Inflammatory macrophage treated with lipopolysaccharide for 1 hour (primary cell): ENCODE measurements at places on chromosomes 12 and 14.
A peak's percentile ranks its signal among the peaks of the same experiment; 100 is the strongest.

- no peak for DNase-seq
Measured at GRCh38 chr14:67971627-67972625, 152.3 kb downstream of the RAD51B start.

DNA sequence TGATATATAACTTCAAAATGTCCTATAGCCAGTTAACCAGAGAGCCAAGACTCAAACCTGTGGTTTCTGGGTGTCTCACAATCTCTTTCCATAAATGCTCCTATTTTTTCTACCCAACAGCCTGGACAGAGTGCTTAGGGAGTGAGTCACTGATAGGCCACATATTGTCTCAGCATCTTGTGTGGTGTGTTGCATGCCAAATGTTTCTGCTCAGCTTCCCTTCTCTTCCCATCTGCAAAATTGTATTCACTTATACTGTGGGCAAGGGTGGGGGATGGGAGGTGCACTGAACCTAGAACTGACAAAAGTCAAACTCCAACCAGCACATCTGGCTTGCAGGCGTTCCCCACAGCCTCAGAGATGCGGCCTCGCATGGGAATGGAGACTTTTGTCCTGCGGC, 123.3 kb downstream of the KCNA5 start:
- no peak for DNase-seq

DNA sequence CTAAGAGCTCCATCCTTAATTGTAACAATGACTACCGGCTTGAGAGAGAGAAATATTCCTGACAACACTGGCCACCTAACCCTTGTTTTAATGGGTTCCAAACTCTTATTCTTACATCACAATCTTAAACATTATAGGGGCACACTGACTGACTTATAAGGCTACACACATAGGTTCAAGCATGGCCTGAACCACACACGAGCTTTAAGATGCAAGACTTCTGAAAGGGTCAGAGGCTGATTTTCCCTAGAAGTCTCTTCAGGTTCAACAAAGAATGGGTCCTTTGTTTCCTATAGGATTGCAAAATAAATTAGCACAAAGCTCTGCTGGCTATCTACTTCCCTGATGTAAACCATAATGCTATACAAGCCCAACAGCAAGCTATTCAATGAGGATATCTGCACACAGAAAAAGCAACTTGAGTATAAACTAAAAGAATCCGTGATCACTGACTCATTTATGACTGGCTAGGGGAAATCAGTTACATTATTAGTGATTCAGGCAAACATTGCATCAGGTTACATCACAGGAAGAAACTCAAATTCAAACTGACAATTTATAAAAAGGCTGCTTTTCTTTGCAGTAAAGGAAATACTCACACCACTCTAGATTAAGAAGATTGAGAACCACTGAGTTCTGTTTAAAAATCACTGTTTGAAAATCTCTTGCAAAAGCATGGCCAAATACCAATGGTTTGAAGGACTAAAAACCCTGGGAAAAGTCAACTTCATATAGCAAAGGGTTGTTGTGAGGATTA, 8.5 kb downstream of the BTG1 start:
- DNase-seq, result peak; percentile 79

- no peak for DNase-seq
Measured at GRCh38 chr12:121731473-121731872, 18.9 kb downstream of the TMEM120B start.

DNA sequence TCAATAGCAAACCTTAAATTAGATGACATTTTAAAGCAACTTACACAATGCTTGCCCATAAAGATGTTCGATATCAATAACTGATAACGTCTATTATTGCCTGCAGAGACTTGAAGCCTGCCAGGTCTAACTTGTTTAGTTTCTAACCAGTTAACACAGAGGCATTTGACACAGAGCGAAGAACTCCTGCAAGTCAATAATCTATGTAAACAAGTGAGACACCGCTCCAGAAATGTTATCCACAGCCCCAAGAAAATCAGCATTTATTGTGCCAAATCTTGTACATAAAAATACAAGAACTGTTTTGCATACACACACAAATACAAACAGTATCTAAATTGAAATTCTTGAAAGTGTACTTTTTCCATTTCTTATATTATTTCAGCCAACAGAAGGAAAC, 236.0 kb upstream of the DIO3 start:
- no peak for DNase-seq

GRCh38 chr14:96416292-96416691, 24.4 kb downstream of the AK7 start:
- no peak for DNase-seq

- no peak for DNase-seq
Measured at GRCh38 chr12:120998435-120998834, 17.9 kb downstream of the C12orf43 start.

DNA sequence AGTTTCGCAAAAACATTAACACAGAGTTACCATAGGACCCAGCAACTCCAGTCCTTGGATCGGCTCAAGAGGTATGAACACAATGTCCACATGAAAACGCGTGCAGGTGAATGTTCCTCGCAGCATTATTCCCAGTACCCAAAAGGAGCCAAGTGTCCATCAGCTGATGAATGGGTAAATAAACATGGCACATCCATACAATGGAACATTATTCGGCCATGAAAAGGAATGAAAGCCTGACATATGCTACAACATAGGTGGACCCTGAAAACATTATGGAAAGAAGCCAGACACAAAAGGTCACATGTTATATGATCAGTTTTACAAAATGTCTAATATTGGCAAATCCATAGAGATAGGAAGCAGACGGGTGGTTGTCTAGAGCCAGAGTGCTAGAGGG, 9.1 kb downstream of the RILPL1 start:
- DNase-seq, result no peak

DNA sequence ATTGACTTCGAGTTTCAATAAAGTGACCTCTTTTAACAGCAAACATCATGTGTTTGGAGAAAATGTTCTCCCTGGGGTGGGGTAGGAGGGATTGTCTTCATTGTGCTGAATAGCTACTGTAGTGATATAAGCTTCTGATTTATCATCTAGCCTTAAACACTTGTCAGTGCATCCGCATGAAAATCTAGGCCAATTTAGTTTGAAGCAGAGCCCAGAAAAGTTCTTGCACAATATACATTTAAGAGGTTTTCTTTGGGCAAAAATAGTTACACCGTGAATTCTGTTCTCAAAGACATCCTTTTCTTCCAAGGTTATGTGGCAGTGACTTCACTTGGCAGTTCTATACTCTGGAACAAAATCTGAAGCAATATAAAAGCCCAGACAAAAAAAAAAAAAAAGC, 136.0 kb upstream of the IFNG-AS1 start:
- no peak for DNase-seq

GRCh38 chr14:74881431-74882102, at the start of gene DLST:
Gene DLST, plus strand, starts transcription at chr14:74881916. Its CDS starts 38 bp downstream, at chr14:74881954.
- DNase-seq, result peak; percentile 90

- DNase-seq, result peak; percentile 11
Measured at GRCh38 chr14:70576891-70577290, 23.6 kb downstream of the MED6 start.
